ENCODE measurements at places on chromosomes 3 and 15. TPM values are rescaled to one million over a fixed set of nuclear protein-coding genes. Genes with fewer than 3 reads are reported as not detected.

ENTPD3 gene
- total RNA-seq: not detected

- H3K27me3 ChIP-seq: no peaks in the 10 kb centered on the region
- H3K4me1 ChIP-seq: peaks cover 7% of the 10 kb centered on the region
- no peak overlapping the region for H3K4me3 ChIP-seq
- no peak overlapping the region for H3K27ac ChIP-seq
- H3K36me3 ChIP-seq: no peaks in the 10 kb centered on the region
Observed at GRCh38 chr3:64925575-64925974, 237.8 kb upstream of the ADAMTS9 start.

GRCh38 chr3:174439331-174440252 lies 419.5 kb upstream of the NAALADL2 start:
- DNase-seq: no peak
- H3K27me3 ChIP-seq: no peaks in the 10 kb centered on the region
- no peaks in the 10 kb centered on the region for H3K36me3 ChIP-seq
- H3K4me1 ChIP-seq: peaks cover 27% of the 10 kb centered on the region

DNA sequence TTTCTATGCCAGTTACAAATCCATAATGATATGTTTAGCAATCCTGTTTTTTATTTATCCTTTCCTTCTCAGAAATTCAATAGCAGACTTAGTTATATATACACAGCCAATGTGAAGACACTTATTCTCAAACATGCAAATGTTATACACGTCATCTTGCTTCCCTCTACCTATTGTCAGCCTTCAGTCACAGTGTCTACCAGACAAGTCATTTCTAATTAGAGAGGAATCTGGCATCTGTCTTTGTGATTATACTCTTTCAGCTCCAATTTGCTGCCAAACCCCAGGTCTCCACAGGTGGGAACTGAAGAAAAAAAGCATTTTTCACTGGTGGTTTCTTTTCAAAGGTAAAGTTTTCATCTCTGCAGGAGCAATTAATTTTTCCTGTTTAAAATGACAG lies 793.1 kb downstream of the AGBL1 start:
- no peaks in the 10 kb centered on the region for H3K36me3 ChIP-seq
- H3K4me3 ChIP-seq: no peak overlapping the region
- DNase-seq: no peak
- no peaks in the 10 kb centered on the region for H3K27me3 ChIP-seq

GRCh38 chr3:33668618-33669017 lies 49.4 kb downstream of the CLASP2 start:
- H3K27ac ChIP-seq: no peak overlapping the region
- no peak for DNase-seq
- no peaks in the 10 kb centered on the region for H3K27me3 ChIP-seq
- H3K4me1 ChIP-seq: peaks cover 4% of the 10 kb centered on the region
- no peak overlapping the region for H3K4me3 ChIP-seq

DNA sequence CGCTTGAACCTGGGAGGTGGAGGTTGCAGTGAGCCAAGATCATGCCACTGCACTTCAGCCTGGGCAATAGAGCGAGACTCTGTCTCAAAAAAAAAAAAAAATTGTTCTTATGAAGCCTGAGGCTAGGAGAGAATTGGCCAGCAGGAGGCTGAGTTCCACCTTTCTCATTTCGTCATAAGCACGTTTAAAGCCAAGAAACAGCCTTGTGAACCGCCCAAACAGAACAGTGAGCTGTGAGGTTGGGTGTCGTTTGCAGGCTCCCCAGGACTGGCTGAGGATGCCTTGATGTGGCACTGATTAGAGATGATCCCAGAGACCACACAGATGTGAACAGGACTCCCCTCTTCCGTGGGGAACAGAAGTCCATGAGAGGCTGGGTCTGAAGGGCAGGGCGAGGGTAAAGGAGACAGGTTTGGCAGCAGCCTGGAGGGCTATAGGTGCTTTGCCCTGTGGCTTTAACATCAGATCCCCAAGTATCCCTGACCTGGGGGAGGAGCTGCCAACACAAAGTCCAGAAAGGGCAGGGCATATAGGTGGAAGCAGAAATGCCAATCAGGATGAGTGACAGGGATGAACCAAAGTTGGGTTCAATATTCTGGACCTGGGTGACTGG lies 52.9 kb downstream of the CLEC3B start:
- peaks cover 5% of the 10 kb centered on the region for H3K4me1 ChIP-seq
- no peak overlapping the region for H3K27ac ChIP-seq
- H3K27me3 ChIP-seq: no peaks in the 10 kb centered on the region
- no peaks in the 10 kb centered on the region for H3K36me3 ChIP-seq
- no peak overlapping the region for H3K4me3 ChIP-seq
- no peak for DNase-seq
